ENCODE measurements at places on chromosomes 12 and 14. TPM values are rescaled to one million over a fixed set of nuclear protein-coding genes. Genes with fewer than 3 reads are reported as not detected.

INF2 gene
- polyA plus RNA-seq = 364 TPM

OTX2 gene
- not detected for polyA plus RNA-seq

TEX22 gene
- polyA plus RNA-seq = not detected

OR4E2 gene
- not detected for polyA plus RNA-seq

AQP2 gene
- not detected for polyA plus RNA-seq

NTS gene
- polyA plus RNA-seq = 2.7 TPM

MARCHF9 gene
- 13.8 TPM for polyA plus RNA-seq

SRGAP1 gene
- 3.6 TPM for polyA plus RNA-seq

PAPLN gene
- 0.45 TPM for polyA plus RNA-seq

TPH2 gene
- not detected for polyA plus RNA-seq

CYP46A1 gene
- 0.64 TPM for polyA plus RNA-seq

CATSPERB gene
- not detected for polyA plus RNA-seq

Data from small intestine (tissue), 16 donors.